ENCODE measurements at places on chromosomes 4 and X.

- no peak for DNase-seq
Observed at GRCh38 chr4:79466621-79467020, 58.6 kb upstream of the GK2 start.

DNA sequence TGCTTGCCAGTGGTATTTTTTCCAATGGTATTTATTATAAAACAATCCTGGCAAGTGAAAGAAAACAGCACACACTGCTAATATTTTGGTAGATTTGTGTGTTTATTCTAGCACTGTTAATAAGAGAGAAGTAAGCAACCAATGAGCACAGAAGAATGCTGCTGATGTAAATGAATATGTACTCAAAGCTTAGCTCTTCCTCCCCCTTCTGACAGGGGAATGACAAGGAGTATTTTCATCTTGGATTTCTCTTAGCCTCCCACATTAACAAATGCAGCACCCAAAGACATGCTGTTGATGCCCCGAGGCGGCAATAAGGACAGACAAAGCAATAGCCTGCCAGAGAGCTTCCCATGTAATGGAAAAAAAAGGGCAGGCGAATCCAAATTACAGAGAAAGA is 18.6 kb downstream of the ARHGAP6 start:
- no peak for DNase-seq

GRCh38 chr4:169033660-169034059 is 23.6 kb upstream of the CBR4 start:
- no peak for DNase-seq

DNA sequence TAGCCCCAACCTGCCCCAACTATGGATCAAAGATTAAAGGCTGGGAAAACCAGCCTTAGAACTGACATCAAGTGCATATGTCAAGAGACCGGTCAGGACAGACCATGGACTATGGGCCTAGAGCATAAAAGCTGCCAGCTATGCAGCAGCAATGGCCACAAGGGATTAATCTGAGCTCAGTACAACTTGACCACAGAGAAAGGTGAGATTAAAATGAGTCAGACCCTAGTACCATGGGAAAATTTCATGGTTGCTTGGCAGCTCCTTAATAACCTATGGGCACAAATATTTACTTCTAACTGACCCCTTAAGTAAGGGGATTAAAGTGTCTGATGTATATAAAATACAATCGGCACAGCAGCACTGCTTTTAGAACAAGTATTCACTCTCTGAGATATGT is 54.4 kb downstream of the CBR4 start:
- no peak for DNase-seq

- no peak for DNase-seq
Observed at GRCh38 chr4:151022586-151022985, 7.5 kb upstream of the LRBA start.

- DNase-seq: no peak
Observed at GRCh38 chr4:124090021-124090420, 622.5 kb downstream of the ANKRD50 start.

DNA sequence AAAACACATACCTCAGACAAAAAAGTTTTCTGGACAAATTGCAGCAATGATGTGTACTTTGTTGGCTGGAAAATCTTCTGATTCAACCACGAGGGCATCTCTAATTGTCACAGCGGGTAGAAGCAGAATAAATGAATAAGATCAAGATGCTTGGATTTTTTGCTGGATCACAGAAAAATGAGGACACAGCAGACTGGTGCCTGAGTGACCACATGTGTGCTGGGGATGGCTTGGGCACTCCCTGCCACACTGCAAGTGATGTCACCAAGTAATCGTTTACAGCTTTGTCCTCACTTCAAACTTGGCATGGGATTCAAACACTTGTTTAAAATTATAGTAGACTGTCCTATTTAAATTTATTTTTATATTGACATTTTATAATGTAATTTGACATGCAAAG is 557.0 kb downstream of the SPRY1 start:
- no peak for DNase-seq

DNA sequence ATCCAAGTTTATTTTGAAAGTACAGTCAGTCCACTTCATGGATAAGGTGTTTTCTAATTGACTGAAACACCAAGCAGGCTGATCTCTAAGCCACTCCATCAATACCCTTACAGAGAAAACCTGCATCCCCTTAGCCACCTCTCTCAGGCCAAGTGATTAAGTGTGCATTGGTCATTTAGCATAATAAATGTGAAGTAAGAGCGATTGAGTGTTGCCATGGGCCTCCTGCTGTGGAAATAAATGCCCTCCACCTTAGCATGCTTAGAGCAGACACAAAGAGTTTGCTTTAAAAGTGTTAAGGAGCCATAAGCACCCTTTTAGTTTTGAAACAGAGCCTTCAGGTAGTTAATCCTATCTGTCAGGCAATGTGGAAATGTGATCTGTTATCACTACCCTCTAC is 386.5 kb downstream of the GPAT3 start:
- no peak for DNase-seq

DNA sequence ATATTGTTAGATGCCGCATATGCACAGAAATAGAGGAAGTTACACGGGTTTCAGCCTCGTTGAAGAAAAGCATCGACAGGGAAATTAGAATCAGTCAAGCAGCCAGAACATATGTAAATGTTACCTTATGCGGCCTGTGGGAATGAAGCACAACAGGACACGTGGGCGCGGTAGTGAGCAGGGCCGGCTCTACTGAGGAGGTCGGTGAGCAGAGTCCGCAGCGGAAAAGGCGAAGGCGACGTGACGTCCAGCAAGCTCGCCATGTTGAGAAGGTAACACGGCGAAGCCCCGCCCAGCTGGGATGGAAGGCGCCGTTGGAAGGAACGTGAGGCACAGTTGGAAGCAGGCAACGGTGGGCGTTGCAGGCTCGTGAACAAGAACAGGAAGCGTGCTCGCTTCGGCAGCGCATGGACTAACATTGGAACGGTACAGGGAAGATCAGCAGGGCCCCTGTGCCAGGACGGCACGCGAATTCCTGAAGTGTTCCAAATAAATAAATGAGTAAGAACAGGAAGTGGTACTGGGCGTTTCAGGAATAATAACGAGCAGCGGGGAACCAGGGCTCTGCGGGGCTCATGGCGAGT is 54.6 kb downstream of the MTNR1A start:
- no peak for DNase-seq

GRCh38 chrX:111928456-111928855 is 52.5 kb downstream of the TRPC5OS start:
- no peak for DNase-seq

GRCh38 chr4:28350485-28350884 is 1489.8 kb downstream of the STIM2 start:
- no peak for DNase-seq

- DNase-seq: no peak
Observed at GRCh38 chrX:94932278-94932965, 1258.4 kb downstream of the FAM133A start.

GRCh38 chrX:55030271-55031205 is at the start of gene ALAS2:
TSS of gene ALAS2 (minus strand) at chrX:55030977. CDS start at chrX:55026000, 4,977 bp downstream.
- DNase-seq: no peak

- no peak for DNase-seq
Observed at GRCh38 chr4:153579872-153580271, 104.2 kb upstream of the TLR2 start.

GRCh38 chrX:97380200-97380599 is 496.5 kb downstream of the RPA4 start:
- no peak for DNase-seq
